ENCODE measurements at places on chromosomes 16 and 17.

DNA sequence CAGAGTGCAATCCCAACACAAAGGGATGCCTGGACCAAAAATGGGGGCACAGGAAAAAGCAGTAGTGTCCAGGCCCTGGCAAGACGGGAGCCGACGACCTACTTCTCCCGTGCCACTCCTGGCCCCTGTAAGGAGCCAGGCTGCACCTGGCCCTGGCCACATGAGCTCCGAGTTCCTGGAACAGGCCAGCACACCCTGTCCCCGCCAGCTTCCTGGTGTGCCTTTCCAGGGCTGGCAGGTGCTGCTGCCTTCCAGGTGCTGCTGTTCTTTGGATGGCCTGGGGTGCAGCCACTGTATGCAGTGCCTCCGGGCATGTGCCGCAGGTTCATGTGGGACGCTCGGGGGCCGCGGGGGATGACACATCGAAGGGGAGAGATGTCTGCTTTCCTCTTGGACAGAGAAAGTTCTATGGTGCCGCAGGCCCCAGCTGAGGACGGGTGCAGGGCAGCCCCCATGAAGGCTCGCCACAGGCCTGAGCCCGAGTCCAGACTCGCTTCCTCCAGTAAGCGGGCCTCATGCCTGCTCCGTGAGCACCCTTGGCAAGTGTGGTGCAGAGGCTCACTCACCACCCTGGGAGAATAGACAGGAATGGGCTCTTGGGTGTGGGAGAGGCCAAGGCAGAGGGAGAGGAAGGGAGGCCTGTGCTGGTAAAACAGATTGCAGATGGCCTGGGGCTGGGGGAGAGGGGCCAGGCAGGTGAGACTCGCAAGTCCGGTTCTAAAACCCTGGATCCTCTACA, 54.7 kb upstream of the FASN start:
- DNase-seq, result no peak

DNA sequence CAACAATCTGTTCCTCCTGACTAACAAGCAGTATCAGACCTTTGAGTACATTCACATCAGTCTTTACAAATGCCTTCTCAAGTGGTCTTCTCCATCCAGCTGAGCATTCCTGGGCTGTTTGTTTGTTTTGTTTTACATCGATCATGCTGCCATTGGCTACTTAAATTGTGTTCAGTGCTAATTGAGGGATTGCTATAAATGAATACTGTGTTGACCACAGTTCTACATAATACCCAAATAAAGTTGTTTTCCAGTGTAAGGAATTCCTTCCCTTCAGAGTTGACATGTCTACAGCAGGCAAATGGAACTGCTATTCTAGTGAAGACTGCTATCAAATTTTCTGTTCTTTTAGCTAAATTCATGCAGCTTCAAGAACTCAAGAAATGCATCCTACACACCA, 3.2 kb downstream of the CDH8 start:
- no peak for DNase-seq

GRCh38 chr17:31291820-31292219, 5.2 kb downstream of the OMG start:
- no peak for DNase-seq

DNA sequence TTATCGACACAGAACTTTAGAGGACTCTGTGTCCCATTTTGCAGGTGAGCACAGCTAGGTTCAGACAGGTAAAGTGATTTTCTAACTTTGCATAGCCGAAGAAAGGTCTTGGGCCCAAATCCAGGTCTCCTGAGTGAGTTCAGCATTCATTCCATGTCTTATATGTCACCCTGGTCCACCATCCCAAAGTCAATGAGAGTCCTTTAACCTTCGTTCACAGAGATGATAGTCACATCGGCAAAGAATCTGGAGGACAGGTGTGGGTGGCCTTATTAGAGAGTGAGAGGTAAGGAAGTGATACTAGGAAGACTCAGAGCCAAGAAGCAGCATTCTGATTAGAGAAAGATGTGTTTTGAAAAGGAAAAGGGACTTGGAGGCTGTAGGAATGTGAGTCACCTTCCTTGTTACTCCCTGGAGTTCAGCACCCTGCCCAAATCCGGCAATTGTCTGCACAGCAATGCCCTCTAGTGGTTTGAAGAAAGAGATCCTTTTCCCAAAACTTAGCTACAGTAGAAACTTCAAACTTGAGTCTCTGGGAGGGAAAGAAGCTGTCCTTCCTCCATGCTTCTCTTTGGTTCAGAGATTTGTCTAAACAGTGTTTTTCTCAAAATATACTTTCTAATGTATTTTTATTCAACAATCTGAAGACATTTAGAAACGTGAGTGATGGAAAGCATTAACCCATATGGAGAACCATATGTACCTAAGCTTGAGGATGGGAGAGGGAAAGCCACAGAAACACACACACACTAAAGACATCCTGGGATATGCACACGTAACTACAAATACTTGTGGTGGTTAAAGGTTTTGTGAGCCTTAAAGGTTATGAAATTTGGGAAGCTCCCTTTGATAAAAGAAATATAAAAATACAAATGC, 96.4 kb upstream of the SHISA6 start:
- peak; percentile 15 for DNase-seq

DNA sequence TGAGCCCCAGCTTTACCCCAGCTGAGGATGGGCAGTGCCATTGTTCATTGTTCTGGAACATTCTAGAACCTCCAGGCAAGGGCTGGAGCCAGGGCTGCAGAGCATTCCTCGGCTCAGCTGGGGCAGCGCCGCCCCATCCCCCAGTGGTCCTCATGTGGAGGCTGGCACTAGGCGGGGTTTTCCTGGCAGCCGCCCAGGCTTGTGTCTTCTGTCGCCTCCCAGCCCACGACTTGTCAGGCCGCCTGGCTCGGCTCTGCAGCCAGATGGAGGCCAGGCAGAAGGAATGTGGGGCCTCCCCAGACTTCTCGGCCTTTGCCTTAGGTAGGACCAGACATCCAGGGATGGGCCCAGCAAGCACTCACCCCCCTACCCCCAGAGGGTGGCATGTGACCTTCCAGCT, at the start of gene TMEM95:
Gene TMEM95, plus strand, starts transcription at position 104 of the 400 bp plus-strand sequence. Its CDS starts 49 bp downstream, at position 153.
- DNase-seq, result no peak

GRCh38 chr17:1797323-1797722, 32.4 kb downstream of the SMYD4 start:
- DNase-seq, result no peak

DNA sequence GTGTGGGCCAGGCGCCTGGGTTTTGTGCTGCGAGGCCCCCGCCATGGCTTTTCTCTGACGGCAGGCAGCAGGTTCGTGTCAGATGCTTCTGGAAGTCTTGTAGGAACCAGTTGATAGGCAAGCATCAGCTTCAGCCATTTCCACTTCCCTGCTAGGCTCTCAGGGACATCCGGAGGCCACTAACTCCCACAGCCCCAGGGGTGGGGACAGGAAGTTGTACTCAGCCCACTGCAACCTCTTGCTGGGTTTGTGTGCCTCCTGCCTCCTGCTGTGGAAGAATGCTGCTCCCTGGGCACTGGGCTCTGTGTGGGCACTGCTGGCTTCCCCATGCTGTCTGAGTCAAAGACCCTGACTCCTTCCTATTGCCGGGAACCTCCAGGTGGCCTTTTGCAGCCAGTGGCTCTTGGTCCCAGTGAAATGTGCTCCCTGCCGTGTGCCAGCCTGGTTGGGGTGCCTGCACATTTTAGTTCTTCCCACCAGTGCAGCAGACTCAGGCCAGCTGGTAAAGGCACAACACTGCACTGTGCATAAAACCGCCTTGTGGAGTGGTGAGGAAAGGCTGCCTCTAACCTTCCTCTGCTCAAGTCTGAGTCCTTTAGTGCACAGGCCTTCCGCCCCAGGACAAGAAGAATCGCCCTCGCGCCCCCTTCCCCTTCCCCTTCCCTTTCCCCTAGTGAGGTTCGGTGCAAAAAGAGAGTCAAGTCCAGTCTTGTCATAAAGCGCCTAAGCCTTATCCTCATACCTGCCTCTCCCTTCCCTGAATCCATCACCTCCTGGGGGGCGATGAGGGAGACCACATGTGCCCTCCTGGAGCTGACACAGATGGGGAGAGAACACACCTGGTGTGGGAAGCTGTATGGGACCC, 16.6 kb downstream of the LDHD start:
- peak; percentile 91 for DNase-seq

- no peak for DNase-seq
Observed at GRCh38 chr16:50425648-50426047, 56.9 kb upstream of the BRD7 start.

DNA sequence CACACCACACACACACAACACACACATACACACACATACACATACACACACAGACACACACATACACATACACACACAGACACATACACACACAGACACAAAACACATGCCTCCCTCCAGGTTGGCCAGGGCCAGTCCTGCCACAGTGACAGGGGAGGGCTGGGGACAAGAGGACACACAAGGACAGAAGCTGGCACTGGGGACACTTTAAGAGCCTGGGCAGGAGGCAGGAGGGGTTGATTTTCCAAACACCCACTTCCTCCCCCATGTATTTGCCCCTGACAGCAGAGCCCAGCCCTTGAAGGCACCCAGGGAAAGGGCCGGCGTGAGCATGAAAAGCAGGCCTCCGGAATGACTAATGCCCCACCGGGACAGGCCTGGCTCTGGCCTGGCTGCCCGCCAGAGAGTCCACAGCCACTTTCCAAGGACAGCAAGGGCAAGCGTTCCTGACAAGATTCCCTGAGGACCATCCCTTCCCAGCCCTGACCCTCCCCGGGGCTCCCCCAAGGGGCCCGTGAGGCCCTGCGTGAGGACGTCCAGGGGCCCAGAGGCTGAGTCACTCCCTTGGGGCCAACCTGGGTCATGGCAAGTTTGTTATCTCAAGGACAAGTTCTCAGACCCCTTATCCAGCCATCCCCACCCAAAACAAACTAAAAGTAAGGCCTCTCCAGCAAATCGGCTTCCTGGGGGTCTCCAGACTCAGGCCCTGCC, 235.6 kb downstream of the ZNF423 start:
- no peak for DNase-seq

DNA sequence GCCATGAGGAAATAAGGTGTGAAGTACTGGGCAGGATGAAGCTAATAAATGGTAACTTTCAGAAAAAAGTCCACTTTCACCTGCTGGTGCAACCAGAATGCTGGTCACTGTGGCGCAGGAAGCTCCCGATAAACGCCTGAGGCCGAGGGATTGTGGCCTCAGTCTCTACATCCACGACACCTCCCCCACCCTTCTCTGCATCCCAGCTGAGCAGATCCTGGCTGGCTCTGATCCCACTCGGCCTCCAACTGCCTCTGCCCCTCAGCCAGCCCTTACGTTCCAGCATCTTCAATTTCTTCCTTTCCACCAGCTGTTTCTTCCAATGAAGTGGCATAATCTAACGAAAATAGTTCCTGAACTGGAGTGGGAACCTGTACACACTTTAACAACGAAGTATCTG, 49.5 kb downstream of the COX4I1 start:
- DNase-seq, result no peak

- DNase-seq, result no peak
Observed at GRCh38 chr17:39737760-39738567, at the start of gene GRB7. TSS of gene GRB7 (plus strand) at chr17:39737938. CDS start at chr17:39742302, 4,364 bp downstream.

DNA sequence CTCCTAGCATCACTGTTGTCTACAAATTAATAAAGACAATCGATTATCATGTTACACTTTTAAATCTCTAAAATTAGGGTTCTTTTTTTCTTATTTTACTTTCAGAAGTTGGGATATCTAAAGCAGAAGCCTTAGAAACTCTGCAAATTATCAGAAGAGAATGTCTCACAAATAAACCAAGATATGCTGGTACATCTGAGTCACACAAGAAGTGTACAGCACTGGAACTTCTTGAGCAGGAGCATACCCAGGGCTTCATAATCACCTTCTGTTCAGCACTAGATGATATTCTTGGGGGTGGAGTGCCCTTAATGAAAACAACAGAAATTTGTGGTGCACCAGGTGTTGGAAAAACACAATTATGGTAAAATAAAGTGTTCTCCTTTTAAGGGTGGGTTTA, 2.4 kb downstream of the RAD51C start:
- no peak for DNase-seq

GRCh38 chr16:47504599-47504998, 43.5 kb downstream of the PHKB start:
- DNase-seq, result no peak

DNA sequence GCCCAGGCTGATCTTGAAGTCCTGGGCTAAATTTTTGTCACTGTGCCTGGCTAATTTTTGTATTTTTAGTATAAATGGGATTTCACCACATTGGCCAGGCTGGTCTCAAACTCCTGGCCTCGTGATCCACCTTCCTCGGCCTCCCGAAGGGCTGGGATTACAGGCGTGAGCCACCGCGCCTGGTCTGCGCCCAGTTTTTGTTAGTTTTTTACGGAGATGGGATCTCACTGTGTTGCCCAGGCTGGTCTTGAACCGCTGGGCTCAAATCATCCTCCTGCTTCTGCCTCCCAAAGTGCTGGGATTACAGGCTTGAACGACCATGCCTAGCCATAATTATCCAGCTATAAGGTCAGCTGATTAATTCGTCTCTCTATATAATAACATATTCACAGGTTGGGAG, 2.7 kb upstream of the CEMP1 start:
- no peak for DNase-seq

DNA sequence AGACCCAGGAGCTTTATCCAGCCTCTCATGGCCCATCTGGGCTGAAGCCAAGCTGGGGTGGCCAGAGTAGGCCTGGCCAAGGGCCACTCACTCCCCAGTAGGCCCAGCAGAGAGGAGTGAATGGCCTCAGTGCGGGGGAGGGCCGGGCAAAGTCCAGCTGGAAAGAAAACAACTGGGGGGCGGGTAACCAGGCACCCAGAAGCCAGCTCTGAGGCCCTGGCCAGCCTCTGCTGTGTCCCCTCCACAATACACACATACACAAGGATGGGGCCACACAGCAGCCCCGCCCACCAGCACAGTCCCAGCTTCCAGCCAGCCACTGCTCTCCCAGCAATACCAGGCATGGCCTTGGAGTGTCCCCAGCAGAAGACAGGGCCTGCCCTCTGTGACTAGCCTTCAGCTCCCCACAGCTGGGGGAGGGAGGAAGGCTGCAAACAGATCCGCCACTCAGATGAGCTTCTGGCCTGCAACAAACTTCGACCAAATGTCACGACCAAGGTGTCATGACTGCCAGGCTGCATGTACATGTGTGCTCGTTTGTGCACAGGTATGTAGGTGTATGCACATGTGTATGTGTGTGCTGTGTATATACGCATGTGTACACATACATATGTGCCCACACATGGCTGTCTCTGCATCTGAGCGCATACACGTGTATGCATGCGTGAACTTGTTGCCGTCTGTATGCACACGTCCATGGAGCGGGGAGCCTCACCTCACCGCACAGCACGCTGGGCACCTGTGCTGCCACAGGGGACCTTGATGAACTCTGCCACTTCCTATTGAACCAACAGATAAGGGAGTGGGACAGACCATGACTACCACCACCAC, 5.0 kb downstream of the CARHSP1 start:
- no peak for DNase-seq

GRCh38 chr17:8726941-8727555, 17.6 kb downstream of the CCDC42 start:
- peak; percentile 46 for DNase-seq

DNA sequence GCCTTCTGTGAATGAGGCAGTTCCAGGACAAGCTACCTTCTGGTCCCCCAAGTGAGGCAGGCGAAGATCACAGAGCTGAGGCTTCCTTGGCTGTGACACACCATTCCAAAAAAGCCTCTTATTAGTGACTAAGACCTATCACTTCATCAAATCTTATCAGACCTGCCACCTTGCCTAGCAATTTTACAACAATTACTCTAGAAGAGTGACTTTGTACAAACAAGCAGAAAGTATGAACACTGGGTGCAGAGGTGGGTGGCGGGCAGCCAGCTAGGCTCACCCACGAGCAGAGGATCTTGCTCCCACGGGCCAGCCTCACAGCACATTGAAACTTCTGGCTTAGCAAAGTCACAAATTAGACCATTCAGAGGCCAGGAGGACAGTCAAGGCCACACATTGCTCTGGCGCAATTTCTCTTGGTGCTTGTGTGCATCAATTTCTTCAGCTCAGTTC, 2.2 kb upstream of the ICAM2 start:
- peak; percentile 56 for DNase-seq
